ENCODE measurements at places on chromosomes 13 and 19.

DNA sequence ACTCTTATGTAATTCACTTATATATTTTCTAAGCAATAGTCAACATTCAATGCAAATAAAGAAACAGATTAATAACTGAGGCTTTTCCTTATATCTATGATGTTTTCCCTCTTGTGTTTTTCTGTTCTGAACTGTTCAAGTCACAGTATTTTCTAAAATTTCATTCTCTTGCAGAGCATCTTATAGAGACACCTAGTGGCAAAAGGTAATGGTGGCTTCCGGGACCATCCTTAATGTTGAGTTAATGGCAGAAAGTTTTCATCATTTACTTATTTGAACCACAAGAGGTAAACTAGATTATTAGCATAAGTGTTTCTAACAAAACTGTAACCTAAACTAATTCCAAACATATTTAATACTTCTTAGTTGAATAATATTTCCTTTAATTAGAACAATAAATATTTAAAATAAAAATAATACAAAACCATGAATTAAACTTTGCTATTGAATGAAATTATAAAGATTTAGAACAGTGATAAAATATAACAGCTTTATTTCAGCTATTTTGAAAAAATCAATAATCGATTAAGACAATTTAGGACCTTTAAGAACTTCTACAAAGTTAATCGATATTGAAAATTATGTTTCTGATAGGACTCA, 1.7 kb upstream of the SLITRK5 start:
- peak; percentile 44 for DNase-seq

DNA sequence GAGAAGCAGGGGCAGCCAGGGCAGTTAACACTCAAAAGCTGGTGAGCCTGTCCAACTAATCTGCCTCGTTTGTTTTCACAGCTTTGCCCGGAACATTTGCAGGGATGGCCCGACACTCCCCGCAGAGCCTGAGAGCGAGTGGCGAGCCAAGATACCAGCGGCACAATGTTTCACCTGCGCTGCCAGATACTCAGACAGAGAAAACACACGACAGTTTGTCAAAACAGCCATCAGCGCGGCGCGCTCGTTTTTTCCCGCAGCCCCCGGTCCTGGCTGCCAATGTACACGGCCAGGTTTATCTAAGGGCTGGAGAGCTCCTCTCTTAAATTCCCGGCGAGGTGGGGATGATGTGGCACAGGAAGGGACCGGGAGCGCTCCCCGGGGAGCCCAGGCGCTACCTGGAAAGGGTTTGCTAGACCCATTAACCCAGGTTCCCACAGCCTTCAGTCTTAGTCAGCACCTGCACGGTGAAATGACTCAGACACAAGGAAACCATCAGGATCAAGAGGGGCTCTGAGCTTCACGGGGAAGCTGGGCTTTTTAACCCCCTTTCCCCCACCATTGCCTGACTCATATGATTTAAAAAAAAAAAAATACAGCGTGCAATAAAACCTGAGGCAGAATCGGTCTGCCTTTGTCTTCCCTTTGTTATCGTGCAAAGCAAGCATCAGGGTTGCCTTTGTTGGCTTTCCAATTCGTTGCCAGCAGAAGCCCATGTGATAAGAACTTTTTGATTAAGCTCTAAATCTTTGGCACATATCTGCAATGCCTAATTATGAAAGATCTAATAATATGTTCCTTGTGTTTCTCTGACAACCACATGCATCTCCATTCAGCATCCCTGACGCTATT, 186.2 kb downstream of the EFNB2 start:
- peak; percentile 34 for DNase-seq

- peak; percentile 60 for DNase-seq
Observed at GRCh38 chr19:13023656-13024055, 28.4 kb downstream of the NFIX start.

- no peak for DNase-seq
Observed at GRCh38 chr19:7703332-7703731, 1.4 kb upstream of the FCER2 start.

DNA sequence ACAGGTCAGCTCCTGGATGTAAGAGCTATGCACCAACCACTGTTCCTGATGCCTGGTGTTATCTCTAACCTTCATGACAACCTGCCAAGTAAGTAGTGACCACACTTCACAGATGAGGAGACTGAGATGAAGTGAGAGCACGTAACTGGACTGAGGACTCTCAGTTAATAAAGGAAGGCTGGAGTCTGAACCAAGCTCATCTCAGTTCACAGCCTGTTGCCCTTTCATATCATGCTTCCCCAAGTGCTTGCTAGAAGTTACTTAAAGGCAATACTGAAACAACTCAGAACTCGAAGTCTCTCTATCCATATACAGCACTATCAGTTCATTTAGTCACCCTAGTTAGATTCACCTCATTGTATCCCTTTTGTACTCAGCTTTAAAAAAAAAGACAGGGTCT, 119.7 kb downstream of the ABCC4 start:
- DNase-seq = no peak

DNA sequence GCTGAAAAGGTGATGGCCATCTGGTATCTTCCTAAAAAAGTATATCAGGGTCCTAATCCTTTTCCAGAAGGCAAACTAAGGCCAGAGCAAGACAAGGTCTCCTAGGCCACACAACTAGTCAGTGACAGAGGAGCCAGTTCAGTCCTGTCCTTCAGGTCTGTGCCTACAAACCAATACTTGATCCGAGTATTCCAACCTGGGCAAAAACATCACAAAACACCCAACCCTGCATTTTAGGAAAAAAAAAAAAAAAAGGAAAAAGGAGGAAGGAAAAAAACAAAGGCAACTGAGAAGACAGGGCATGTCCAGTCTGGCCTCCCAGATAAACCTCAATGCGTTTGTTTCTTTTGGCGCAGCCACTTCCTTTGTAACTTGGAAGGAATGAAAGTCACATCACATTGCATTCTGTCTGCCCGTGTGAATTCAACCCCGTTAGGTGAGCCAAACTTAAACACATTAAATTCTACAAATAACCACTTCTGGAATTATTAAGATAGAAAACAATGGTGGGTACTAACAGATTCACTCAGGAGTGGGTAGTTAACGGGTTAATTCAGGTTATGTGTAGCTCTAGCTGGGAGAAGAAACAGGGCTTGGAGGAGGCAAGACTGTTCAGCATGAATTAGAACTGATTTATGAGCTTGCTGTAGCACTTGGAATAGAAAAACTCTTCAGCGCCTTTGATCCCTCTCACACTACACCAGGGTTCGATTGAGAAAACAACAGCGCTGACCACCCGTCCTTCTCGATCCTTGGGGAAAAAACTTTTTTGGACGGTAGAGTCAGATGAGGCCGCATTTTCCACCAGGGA, 43.0 kb upstream of the HNRNPA1L2 start:
- peak; percentile 16 for DNase-seq

DNA sequence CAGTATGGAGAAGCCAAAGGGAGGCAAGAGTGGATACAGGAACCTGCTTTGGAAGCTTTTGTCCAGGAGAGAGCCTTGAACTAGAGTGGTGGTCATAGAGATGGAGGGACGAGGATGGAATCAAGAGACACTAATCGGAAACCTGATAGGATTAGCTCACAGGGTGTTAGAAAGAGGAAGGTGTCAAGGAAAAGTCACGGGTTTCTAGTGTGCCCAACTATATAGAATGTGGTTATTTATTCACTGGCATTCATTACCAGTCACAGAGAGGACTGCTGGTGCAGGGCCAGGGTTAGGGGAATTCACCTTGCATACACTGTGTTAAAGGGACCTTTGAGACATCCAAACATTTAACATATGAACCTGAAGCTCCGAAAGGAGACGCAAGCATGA, 43.4 kb upstream of the URAD start:
- no peak for DNase-seq

DNA sequence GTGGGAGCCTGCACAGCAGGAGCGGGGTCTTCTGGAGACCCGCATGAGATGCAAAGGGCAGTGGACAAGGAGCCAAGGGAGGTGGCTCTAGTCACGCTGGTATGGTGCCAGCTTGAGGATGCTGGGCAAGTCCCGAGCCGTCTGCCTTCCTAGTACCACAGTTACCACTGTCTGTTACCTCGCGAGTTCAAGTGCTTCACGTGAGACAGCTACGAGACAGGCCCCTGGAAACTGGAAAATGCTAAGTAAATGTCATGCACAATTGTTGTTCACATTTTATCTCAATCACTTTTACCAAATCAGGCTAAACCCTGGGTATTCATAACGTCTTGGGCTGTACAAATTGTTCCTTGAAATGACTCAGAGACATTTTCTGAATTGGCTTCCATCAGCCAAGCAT, 155.7 kb downstream of the TNFRSF19 start:
- no peak for DNase-seq

- no peak for DNase-seq
Observed at GRCh38 chr13:44618326-44618725, 42.2 kb upstream of the TSC22D1 start.

- no peak for DNase-seq
Observed at GRCh38 chr13:99220199-99220935, 19.7 kb downstream of the UBAC2 start.

DNA sequence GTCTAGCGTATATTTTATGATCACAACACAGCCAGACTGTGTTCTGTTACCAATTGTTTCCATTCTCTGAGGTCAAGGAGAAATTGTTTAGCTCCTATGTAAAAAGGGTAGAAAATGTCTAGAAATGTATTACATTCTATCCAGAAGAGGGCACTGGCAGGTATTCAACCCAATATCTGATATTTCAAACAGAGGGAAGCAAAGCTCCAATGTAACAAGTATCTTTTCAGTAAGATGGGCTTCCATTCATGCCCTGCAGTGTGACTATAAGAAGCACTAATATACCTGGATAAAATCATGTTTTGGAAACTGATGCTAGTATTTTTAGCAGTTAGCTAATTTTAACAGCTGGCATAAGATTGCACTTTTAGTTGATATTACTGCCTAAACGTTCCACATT, 312.7 kb downstream of the FGF14 start:
- DNase-seq = peak; percentile 2

GRCh38 chr13:113991191-113991669, 17.4 kb upstream of the C13orf46 start:
- DNase-seq = no peak

- no peak for DNase-seq
Observed at GRCh38 chr19:14149509-14149994, 13.2 kb upstream of the ASF1B start.

DNA sequence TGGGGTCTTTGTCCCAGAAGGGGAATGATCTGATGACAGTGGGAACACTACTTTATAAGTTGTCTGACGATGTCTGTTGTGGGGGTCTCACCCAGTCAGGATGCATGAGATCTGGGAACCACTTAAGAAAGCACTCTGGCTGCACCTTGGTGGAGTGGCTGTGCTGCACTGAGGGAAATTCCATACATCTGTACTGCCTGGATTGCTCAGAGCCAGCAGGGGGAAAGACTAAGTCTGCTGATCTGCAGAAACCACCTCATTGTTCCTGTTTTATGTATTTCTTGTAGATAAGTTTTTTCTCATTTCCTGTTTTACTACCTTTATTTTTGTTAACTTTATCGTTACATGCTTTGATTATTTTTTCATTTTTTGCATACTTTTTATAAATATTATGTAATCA, 27.3 kb downstream of the ZNF430 start:
- no peak for DNase-seq

GRCh38 chr19:41218249-41218614, 791 bp upstream of the AXL start:
- DNase-seq = no peak

- DNase-seq = peak; percentile 7
Observed at GRCh38 chr19:50252111-50252886, 48.9 kb downstream of the MYH14 start.

DNA sequence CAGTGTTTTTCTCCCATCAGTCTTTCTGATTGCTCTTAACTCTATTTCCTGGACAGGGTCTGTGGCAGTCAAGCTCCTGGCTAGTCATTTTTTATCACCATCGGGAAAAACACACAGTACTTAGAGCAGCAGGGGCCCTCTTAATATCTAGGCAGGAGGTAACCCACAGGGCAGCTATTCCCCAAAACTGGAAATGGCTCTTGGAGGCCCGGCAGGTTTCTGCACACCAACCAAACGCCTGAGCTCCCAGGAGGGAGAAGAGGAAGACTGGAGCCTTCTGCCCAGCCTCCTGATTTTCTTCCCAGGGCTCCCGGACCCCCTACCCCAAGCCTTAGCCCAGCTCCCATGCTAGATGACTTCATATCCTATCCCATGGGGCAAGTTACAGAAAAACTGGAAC, 49.3 kb upstream of the VSTM2B start:
- no peak for DNase-seq

GRCh38 chr13:41060724-41061074, 610 bp upstream of the WBP4 start:
- DNase-seq = peak; percentile 91

DNA sequence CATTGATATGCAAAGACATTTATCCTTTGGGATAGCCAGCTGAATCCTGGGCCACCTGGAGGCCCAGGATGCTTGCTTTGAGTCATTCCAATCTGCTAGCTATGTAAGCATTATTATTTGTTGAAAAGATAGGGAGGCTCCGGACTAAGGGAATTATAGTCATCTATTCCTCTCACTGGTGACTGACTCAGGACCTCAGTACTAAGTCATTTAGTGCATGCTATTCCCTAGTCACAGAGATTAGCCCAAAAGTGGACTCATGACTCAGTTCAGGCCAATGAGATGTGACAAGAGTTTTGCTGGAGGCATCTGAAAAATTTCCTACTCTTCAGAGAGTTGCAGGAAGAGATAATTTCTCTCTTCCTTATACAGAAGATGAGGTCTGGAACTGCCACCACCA, 67.9 kb upstream of the ITM2B start:
- no peak for DNase-seq

DNA sequence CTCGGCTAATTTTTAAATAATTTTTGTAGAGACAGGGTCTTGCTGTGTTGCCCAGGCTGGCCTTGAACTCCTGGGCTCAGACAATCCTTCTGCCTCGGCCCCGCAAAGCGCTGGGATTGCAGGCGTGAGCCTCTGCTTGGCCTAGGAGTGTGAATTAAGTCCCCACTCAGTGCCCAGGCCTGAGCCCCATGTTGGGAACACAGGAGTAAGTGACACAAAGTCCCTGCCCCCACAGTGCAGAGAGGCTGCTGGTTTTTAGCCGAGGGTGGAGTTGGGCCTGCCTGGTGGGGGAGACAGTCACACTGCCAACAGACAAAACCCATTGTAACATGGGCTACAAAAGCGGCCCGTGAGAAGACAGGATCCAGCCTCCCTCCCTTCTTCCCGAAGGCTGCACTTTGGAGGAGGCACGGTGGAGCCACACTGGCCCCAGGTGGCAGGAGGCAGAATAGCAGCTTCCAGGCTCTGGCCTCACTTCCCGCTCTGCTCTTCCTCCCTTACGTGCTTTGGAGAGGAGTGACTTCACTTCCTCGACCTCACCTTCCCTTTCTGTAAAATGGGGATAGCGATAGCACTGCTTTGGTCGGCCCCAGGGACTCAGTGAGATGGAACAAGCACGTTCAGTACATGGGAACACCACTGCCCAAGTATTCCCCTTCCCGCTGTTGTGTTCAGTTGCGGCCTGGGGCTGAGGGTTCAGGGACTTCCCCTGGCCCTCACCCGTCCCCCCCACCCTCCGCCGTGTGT, 15.2 kb upstream of the EHD2 start:
- peak; percentile 70 for DNase-seq

- DNase-seq = no peak
Observed at GRCh38 chr13:99983499-99984401, 2.2 kb downstream of the ZIC2 start.

GRCh38 chr13:110445722-110446574, 115.6 kb downstream of the RAB20 start:
- no peak for DNase-seq

- no peak for DNase-seq
Observed at GRCh38 chr13:56352901-56353300, 787.8 kb upstream of the PRR20A start.

- DNase-seq = no peak
Observed at GRCh38 chr13:98405107-98405571, 171.8 kb downstream of the STK24 start.

- peak; percentile 70 for DNase-seq
Observed at GRCh38 chr13:106373304-106373988, 162.0 kb downstream of the EFNB2 start.

Measured in NCI-H1694 treated with DMSO at 0.1 percent for 48 hours (cell line).